ENCODE measurements at places on chromosomes 2 and 18.

DNA sequence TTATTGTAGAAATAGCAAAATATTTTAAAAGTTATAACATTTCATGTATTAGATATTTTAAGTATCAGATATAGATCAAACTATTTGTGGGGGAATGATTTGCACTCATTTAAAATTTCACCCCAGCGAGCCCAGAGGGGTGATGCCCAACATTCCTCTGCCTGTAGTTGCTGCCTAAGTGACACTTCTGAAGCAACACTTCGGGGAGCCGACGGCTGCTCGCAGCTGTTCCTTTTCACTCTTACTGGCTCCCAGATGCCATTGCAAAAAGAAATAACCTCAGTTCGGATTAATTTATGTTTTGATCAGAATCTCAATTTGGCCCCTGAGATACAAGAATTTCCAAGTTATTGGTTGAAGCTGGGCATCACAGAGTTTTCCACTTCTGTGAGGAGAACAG is 603.8 kb downstream of the PLCL1 start:
- no peak for DNase-seq

DNA sequence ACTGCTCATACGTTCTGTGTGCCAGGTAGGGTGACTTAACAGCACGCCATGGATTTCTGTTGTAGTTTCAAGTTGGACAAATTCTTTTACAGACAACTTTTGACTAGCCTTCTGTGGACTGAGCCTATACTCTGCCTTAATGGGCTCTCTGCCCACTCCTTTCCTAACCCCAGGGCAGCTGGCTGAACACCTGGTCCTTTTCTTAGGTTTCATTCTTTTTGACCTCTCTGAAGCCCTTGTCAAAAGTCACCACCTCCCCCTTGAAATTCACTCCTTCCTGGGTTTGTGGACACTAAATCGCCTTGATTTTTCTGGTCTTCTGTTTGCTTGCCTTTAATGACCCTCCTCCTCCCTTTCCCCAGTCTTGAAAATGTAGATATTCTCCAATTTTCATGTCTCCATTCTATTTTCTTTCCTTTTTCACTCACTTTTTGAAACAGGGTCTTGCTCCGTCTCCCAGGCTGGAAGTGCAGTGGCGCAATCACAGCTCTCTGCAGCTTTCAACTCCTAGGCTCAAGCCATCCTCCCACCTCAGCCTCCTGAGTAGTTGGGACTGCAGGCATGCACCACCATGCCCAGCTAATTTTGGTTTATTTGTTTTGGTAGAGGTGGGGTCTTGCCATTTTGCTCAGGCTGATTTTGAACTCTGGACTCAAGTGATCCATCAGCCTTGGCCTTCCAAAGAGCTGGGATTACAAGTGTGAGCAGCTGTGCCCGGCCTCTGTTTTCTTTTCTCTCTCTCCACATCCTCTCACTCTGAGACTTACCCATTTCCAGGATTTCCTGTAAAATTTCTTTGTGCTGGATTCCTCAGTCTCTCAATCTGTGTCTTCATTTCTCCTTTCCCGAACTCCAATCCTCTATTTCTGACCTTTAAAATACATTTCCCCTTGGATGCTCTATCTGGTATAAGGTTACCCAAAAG is 112.9 kb downstream of the PLB1 start:
- DNase-seq: no peak

GRCh38 chr2:224884188-224884587 is 158.1 kb downstream of the DOCK10 start:
- DNase-seq: no peak

- DNase-seq: no peak
Observed at GRCh38 chr2:220593526-220593925, 966.1 kb downstream of the SLC4A3 start.

- DNase-seq: no peak
Observed at GRCh38 chr2:102009557-102009956, 17.8 kb downstream of the IL1R2 start.

DNA sequence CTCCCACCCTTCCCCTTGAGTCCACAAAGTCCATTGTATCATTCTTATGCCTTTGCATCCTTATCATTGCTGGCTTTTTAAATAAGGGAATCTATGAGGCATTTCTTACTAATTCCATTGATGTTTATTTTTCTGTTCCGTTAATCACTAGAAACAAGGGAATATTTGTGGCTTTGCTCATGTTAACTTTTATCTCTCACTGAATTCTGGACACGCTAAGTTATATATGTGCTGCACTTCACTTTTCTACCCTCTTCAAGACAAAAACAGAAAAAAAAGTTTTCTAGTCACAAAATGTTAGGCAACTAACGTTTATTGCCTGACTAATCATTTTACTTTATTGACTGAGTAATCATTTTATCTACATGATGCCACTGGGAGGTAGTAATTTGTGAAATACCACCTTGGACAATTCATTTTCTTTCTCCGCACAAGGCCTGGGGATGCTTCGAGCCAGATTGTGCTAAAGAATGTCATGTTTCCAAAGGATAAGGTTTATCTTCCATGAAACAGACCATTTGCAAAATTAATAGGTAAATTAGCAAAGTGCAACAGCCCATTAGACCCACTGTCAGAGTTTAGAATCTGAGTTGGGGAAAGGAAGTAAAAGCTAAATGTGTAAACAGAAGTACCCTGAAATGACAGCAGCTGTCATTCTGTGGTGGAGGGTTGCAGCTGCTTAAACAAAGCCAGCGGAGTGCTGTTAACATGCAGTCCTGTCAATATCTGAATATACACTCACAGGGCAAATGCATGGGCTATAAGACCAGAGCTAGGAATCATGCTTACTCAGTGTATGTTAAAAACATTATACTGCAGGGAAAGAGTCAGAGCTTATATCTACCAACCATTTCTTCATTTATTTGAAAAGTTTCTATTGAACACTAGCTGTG is 658.7 kb downstream of the CNTNAP5 start:
- DNase-seq: no peak

DNA sequence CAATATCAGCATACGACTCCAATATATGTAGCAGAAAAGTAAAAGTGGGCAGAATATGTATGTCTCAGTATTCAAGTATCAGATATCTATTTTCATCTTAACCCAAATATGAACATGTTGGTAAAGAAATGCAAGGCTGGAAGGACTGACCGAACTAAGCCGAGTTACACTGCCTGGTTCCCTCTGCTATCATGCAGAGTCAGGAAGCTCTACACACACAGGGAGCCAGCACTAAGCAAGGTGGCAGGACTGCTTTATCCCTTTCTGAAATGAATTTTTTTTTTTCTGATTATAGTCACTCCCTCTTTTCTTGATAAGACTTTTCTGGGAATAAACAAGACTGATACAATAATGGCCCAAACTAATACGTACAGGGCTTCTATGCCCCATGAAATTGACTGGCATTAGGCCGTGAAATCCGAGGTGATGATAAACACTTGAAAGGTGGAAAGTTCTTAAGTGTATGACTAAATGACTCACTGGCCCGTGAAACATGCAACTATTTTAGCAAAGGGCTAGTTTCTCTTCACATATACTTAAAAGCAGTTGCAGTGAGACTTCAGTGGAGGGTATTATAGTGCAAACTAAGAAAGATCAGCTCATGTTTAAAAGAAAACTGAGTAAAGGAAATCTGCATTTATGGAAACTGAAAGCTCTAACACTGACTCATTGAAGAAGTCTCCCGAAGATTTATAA is 14.9 kb downstream of the DPP4 start:
- no peak for DNase-seq

GRCh38 chr2:201261471-201261870 is 1.1 kb downstream of the CASP8 start:
- DNase-seq: peak; percentile 58

GRCh38 chr2:147297820-147298219 is 547.0 kb upstream of the ACVR2A start:
- peak; percentile 59 for DNase-seq

DNA sequence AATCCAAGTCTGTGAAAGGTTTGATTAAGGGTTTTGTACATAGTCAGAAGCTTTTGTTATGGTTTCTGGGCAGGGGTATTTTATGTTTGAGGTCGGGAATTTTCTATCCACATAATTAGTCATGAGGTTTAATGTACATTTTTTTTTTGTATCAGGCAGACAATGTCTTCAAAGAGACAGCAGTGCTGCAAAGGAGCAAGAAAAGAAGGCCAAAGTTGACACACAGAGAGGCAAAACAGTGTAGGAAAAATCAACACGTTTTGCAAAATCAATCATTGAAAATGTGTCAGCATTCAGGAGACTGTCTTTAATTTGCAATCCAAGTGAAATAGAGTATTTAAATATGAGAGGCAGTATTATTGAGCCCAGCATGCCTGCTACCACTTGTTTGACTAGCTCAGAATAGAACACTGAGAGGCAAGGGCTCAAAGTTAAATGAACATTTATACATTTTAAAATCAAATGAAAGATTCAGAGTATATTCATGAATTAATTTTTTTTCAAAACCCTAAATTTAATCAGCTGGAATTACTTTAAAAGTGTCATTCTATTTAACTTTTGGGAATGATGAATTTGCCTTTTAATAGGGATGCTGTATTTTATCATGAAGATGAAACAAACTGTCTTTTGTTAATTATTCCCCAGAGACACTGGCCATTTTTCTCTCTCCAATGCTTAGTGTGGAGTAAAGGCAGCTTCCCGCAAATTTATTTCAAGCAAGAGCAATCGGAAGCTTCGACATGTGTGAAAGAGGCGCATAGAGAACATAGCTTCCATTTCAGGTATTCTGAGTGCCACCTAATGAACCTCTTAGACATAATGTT is 11.3 kb downstream of the VRK2 start:
- DNase-seq: no peak

GRCh38 chr2:118371515-118371914 is 283.2 kb downstream of the INSIG2 start:
- DNase-seq: no peak

DNA sequence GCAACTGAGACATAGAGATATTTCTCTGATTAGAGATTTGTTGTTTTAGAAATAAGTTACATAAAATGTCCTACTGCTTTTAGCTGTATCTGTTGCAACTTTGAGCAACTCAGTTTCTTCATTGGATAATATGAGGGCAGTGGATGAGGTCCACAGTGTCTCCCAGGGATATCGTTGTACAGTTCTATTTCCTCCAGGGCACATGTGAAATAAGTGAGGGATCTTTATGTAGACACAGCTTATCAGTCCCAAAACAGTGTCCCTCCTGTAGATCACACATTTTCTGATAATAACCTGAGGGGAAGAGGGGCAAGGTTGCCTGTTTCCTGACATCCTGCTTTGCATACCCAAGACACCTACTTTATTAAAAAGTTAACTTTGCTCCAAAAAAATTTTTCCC is 1231.2 kb upstream of the ZEB2 start:
- DNase-seq: no peak

DNA sequence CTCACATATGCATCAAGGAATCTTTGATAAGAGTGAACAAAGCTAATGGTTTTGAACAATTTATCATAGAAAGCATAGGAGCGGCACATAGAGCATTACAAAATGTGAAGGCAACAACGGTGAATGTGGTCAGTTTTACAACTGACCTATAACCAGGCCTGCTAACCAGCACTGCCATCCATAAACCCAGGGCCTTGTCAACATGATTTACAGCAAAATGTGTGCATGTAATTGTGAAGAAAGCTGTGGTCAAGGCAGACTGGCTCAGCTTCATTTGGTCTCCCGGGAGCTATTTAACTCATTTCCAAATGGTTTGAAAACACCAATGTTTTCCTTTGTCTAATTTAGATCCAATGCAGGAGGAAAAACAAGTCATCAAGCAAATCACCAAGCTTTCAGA is 119.8 kb downstream of the DHRS9 start:
- DNase-seq: no peak

GRCh38 chr2:197152451-197153228 is 157.9 kb downstream of the ANKRD44 start:
- peak; percentile 25 for DNase-seq

GRCh38 chr2:200352636-200353035 is 46.1 kb downstream of the SPATS2L start:
- DNase-seq: no peak

DNA sequence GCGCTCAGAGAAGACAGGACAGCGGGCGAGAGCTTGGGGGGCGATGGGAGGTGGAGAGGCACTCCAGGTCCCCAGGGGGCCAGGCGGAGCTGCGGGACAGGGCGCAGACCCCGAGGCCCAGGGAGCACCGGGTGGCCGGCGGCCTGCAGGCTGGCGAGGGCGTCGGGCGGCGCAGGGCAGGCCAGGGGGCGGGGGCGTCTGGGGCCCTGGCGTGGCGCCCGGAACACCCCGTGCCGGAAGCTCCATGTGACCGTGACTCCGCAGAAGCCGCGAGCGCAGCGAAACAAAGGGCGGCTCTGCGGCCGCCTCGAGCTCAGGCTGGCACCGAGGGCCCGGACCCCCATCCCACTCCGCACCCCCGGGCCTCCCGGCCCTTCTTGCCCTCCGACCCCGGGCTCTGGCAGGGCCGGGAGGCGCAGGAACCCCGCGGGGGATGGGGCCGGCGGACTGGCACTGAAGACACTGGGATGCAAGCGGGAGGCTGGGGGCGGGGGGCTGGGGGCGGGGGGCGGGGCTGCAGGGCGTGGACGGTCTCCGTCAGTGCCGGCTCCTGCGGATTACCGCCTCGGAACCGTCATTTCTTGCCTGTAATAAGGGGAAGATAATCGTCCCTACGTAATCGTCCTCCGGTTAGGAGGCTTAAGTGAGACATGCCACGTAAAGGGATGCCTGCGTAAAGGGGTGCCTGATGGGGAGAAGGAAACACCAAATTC is 19.1 kb downstream of the SH2D6 start:
- DNase-seq: peak; percentile 77

GRCh38 chr2:6417050-6417449 is 448.7 kb downstream of the CMPK2 start:
- DNase-seq: no peak

DNA sequence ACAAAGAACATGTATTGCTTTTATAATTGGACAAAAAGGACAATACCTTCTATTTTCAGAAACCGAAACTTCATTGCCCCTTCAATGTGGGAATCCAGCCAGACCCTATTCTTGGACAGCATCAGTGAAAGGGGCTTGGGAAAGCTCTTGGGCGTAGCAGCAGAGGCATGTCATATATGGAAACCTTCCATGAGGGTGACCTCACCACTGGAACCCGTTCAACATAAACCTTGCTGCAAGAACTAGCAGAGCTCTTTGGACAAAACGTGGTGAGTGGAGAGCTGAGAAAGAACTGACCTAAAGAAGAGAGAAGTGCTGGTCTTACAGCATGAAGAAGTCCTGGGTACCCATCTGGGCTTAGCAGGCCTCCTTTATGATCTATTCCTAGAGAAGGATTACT is 22.7 kb upstream of the ACTG2 start:
- no peak for DNase-seq

GRCh38 chr2:73069041-73069854 is 2.3 kb downstream of the SFXN5 start:
- DNase-seq: no peak

DNA sequence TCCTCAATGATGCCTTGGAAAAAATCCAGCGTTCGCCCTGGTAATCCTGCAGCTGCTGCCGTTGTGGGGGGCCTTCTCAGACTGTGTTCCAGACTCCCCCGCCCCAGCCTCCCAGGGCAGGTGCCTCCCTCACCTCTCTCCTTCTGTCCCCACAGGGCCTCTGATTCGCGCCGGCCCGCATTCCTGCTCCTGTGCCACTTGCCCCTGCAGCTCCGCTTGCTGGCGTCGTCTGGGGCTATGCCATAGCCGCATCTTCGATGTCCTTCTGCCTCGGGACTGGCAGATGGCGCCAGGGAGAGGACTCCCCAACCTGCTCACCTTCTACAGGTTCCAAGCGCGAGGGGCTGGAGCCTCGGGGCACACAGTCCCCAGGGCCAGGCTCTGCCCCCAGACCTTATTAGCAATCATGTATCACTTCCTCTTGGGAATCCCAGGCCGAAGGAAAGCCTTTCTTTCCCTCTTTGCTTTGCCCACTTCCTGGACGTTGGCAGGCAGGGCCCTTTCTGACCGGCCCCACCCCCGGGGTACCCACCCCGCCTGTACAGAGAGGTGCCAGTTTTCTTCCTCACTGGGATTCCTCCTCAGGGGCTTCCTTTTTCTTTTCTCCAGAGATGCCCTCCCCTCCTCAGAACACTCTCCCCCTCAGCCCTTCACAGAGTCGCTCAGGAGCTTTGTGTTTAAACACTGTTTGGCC is 4.4 kb downstream of the SPATA3 start:
- DNase-seq: no peak
